ENCODE measurements at places on chromosomes 4 and X.

DNA sequence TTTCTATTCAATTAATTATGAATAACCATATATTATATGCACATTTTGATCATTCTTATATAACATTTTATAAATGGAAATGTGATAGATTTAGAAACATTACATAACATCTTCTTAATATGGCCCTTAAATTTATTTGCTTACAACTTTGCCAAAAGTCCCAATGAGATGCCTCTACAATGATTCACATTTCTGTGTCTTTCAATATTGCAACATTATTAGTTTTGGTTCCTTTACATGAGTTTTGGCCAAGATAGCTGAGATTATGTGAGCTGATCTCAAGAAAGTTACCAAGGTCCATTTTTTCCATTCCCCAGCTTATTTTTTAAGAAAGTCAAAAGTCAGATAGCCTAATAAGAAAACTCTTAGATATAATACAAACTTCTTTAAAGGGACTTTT lies 361.2 kb downstream of the PCDH7 start:
- DNase-seq: no peak

DNA sequence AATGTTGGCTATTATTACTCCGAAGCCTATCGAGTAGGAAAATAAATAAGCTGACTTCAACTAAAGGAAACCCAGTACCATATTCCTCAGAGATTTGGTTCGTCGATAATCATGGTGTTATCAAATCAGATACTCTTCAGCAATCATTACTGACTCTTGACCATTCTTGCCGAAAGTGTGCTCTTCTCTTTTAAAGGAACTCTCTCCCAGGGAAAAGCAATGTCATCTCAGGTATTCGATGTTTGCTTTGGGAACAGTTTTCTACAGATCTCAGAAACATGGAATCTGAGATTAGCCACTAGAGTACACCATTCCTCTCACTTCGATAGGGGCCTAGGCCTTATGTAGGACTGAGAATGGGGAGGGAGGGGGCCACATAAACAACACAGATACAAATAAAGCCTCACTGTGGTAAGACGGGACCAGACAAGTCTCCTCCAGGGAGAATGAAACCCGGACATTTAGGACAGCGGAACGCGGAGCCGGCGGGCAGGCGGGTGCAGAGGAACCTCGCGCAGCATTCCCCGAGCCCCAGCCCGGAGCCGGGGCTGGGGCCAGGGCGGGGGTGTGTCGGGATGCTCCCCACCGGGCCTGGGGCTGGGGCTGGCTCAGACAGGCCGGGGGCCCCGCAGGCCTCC lies 581 bp downstream of the DNAJB14 start:
- no peak for DNase-seq

GRCh38 chrX:132270699-132271098 lies 51.5 kb upstream of the RAP2C start:
- peak; percentile 9 for DNase-seq

DNA sequence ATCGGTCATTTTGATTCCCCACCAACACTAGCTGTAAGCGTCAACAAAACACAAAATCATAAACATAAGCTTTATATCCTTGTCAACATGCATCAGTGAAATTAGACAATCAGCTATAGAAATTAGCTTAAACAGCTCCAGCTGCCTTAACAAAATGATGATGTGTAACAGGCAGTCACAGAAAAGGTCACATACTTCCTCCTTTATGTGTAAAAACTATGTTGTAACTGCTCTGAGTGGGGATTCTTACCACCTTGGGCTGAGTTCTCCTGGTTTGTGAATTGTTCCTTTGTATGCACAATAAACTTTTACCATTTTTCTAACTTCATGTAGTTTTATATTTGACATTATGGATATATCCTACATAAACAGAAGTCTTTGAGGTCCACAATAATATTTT lies 73.9 kb upstream of the MAP9 start:
- no peak for DNase-seq

- DNase-seq: peak; percentile 27
Measured at GRCh38 chrX:103356130-103356798, at the start of gene TCEAL9. TCEAL9 (plus strand) TSS chrX:103356506; CDS start chrX:103357685, 1,179 bp downstream.

Data from non-pigmented ciliary epithelial cell (primary cell).